ENCODE measurements at places on chromosomes 12 and 14. TPM values are rescaled to one million over a fixed set of nuclear protein-coding genes. Genes with fewer than 3 reads are reported as not detected.

COX8C gene
- 0.86 TPM for polyA plus RNA-seq

- no peak for DNase-seq
These were observed 134.7 kb downstream of the FGD4 start for GRCh38 chr12:32533971-32534590.

GRCh38 chr12:25829192-25829591 lies 129.3 kb upstream of the RASSF8 start:
- no peak for DNase-seq

DNA sequence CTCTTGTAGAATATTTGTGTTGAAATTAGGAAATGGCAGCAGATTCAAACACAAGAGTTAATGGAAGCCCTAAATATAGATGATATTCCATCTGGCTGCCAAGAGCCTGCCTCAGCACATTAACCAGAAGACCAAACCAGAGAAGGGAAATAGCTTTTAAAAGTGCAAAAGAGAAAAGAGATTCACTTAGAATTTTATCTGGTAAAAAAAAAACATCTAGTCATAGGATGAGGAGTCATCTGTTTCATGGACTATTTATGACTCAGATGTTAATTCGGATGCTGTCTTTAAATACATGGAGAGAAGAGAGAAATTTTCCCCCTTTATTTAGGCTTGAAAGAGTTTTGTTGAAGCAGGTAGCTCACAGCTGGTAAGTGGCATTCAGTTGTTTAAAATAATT lies 201.6 kb upstream of the NUDT4 start:
- no peak for DNase-seq

DNA sequence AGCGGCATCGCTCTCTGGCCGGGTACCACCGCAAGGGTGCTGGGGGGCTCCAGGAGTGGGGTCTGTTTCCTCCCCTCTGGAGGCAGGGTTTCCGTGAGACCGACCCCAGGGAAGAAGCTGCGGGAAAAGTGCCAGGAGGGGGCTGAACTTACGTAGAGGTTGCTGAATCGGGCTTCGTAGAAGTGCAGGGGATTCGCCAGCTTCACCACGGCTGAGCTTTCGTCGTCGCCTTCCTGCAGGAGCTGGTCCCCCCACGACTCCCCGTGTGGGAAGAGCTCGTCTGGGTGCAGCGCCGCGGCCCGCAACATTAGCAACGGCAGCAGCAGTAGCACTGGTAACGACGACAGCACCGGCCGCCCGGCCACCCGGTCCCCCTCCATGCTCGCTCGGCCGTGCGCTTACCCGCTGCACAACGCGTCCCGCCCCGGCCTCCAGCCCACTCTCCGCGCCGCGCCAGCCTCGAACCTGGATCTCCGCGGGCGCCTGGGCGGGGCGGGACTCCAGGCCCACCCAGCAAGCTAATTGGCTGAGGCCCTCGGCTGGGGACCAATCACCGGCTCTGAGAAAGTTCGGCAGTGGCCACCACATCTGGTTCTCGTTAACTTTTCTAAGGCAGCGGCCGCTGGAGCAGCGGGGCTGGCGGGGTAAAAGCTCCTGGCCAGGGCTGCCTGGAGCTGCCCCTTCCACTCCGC lies at the start of gene NID2:
TSS of gene NID2 (minus strand) at position 445 of the 692 bp plus-strand sequence. CDS start at position 380, 65 bp downstream.
- DNase-seq, result no peak

Measured in renal cortex interstitium (tissue), 15 donors.